ENCODE measurements at places on chromosomes 3 and 15.

DNA sequence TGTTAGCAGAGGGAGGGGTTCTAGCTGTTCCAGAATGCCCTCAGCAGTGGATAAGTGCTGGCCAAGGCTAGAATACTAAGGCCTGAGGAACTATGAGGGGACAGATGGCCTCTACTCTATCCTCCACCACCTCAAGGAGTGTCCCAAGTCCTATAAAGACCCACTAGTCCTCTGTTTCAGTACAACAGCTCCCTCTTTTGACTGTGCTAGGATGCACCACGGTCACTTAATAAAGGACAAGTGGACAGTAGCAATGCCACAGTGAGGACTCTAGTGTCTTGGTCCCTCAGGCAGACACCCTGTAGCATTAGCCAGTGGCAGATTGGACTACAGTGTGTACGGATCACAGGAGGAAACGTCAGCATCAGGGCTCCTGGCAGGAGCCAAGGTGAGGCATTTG is 171.8 kb upstream of the PROK2 start:
- DNase-seq, result no peak

DNA sequence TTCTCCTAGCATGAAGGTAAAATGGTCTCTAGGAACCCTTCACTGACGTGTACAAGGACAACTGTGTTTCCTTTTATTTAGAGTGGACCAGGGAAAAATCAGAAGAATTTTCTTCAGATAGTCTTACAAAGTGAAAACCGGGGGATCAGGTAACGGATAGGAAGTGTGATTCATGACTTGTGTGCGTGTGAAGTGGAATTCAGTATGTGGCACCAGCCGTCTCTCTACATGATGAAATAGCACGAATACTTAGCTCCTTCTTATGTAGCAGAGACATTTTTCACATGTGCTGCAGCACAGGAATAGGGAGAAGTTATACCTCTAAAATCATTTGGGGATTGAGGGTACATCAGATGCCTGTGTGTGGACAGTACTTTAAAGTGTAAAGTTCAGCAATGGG is 159.2 kb downstream of the MEX3B start:
- no peak for DNase-seq

DNA sequence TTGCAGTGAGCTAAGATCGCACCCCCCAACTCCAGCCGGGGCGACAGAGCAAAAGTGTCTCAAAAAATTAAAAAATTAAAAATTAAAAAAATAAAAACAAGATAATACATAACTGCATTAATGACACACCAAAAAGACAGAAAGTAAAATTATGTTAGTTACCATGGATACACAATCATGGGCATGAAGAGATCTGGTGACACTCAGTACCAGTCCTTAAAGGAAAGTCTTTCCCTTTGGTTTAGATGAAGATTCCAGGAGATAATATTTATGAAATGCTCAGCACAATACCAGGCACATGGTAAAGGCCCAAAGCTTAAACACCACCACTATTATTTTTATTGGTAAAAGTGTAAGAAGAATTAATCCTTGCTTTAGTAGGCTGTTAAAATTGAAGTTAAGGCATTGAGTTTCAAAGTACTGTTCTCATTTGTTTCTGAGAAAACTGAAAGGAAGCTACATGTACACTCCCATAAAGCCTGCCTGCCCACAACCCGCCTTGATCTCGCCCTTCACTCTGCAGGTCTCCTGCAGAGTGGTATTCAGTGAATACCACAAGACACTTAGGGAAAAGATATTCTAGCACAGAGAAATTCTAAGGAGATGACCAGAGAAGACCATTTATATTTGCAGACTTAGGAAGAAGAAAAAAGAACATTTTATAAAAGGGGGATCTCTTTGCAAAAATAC is 52.3 kb downstream of the SUCLG2 start:
- DNase-seq, result no peak

GRCh38 chr15:91874992-91875660 is 21.6 kb downstream of the SLCO3A1 start:
- DNase-seq, result no peak

- peak; percentile 54 for DNase-seq
Measured at GRCh38 chr3:50486219-50486888, 17.1 kb downstream of the CACNA2D2 start.

- peak; percentile 23 for DNase-seq
Measured at GRCh38 chr15:71748293-71748718, 62.0 kb upstream of the NR2E3 start.

DNA sequence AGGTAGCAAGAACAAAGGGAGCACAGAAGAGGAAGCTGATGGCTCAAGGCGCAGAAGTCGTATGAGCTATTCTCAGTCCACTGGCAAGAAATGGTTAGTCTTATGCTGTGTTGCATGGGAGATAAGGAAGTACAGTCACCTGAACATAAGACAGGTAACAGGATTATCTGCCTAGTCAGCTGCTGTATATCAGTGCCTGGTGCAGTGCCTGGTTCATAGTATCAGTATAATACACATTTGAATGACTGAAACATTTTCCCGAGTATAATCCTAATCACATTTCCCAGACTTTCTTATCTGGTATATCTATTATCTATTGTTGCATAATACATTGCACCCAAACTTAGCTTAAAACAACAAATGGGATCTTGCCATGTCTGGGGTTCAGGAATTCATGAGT is 302.5 kb downstream of the GABRG3 start:
- no peak for DNase-seq

GRCh38 chr15:62343397-62343796 is 178.3 kb upstream of the C2CD4B start:
- DNase-seq, result no peak

DNA sequence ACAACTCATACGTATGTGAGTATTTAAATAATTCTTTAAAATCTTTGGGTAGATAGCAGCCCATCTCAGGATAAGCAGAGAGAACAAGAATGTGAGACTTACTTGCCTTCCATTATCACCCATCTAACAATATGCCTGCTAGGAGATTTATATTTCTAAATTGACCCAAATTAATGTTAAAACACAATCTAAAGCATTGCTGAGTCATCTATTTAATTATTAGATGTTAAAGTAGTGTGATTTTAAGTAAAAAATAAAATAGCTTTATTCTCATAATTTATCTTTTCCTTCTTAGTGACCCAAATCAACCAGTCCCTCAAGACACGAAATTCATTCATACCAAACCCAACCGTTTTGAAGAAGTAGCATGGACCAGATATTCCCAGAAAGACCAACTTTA is 578.9 kb upstream of the NAALADL2 start:
- DNase-seq, result no peak

DNA sequence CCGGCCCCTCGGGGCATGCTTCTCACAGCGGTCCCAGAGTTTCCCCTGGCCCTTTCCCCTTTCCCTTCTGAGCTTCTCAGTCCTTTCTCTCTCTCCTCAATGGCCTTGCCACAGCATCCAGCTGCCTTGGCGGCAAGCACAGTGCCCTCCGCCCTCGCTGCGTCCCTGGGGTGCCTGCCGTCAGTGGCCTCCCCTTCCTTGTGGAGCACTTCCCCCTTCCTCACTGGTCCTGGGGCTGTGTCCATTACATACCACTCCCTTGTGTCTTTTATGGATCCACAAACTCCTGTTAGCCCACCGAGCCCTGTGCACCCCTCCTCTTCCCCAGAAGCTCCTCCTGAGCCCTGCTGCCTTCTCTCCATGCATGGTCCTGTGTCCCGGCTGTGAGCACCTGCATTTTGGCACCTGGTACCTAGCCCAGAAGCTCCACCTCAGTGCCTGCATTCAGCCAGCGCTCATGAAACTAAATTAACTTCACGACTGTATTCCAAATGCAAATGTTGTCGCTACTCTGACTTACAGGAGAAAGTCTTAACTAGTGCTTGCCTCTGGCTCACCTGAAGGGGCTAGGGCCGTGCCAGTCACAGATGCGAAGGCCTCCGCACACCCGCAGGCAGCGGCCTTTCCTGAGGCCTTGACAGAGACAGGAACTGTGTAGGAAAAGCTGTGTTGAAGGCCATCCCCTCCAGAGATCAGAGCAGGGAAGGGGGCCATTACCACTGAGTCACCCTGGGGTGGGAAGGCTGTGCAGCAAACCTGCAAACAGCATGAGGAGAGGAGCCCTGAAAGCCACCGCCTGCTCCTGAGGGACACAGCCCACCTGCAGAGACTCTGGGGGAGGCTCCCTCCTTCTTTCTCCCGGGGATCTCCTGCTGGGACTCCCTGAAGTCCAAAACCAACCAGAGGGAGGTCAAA is 19.1 kb upstream of the KLF13 start:
- no peak for DNase-seq

DNA sequence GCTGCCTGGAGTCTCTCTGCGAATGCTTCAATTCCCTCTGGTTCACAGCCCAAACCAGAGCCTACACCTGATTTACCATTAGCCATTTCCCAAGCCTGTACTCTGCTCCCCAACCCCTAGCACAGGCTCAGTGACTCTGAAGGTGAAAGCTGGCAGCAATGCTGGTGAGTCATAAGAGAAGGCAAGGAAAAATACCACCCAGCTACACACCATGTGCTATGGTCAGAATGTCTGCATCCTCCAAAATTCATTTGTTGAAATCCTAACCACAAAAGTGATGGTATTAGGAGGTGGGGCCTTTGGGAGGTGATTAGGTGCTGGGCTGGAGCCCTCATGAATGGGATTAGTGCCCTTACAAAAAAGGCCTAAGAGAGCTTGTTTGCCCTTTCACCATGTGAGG is 117.1 kb upstream of the TJP1 start:
- DNase-seq, result peak; percentile 47
